ENCODE measurements at places on chromosomes 4 and X.

GRCh38 chrX:111257733-111258132 lies 12.6 kb downstream of the CAPN6 start:
- no peak for DNase-seq

GRCh38 chr4:99463566-99463965 lies 28.4 kb upstream of the ADH7 start:
- no peak for DNase-seq

DNA sequence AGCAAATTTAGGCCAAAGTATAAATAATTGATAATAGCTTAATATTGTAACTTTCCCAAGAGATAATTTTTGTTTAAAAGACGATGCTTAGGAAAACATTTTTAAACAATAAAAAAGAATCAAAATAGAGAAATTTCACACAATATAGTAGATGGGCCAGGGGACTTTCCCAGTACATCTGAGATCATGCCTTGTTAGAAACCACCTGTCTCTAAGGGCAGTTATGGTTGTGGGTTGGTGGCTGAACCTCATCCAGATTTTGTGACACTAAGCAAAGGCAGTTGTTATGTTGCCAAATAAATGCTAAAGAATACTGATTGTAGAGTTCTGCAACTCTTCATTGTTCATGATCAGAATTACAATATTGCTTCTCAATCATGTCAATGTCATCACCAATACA lies 270.6 kb downstream of the BANK1 start:
- DNase-seq: no peak

DNA sequence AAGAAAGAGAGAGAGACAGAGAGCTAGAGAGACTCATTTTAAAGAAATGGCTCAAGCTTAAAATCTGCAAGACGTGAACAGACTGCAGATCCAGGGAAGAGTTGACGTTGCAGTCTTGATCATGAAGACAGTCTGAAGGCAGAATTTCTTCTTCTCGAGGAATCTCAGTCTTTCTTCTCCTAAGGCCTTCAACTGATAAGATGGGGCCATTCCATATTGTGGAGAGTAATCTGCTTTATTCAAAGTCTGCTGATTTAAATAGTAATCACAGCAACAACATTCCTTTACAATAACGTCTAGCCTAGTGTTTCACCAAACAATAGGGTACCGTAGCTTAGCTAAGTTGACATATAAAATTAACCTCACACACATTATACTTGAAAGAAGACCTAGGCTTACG lies 208.4 kb upstream of the ADAMTS3 start:
- no peak for DNase-seq

- no peak for DNase-seq
These were observed 193.0 kb upstream of the RPS6KA3 start for GRCh38 chrX:20459410-20460350.

GRCh38 chr4:24260923-24261564 lies 323.3 kb downstream of the DHX15 start:
- DNase-seq: no peak

DNA sequence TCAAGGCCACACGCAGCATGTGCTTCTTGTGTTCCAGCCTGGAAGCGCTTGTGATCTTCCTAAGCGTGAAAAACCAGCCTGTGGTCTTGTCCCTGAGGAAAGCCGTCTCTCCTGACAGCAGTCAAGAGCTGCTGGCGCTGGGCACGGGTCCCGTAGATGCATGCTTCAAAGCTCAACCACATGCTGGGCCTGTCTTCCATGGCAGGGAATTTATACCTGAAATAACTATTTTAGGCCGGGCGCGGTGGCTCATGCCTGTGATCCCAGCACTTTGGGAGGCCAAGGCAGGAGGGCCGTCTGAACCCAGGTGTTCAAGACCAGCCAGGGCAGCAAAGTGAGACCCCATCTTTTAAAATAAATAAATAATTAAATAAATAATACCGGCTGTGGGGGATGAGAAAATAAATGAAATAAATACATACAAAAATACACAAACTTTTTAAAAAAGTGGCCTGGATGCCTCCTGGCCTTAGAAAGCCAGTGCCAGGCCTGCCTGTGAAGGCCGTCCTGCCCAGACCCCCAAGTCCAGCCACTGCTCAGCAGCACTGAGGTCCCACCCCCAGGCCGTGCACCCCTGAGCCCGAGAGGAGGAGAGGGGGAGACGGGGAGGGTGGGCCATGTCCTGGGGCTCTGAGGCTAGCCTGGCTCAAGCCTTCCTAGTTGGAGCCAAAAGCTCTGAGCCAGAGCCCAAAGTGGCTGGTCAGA lies 10.4 kb downstream of the LRPAP1 start:
- no peak for DNase-seq

GRCh38 chr4:87738483-87738882 lies 60.9 kb upstream of the IBSP start:
- DNase-seq: no peak

DNA sequence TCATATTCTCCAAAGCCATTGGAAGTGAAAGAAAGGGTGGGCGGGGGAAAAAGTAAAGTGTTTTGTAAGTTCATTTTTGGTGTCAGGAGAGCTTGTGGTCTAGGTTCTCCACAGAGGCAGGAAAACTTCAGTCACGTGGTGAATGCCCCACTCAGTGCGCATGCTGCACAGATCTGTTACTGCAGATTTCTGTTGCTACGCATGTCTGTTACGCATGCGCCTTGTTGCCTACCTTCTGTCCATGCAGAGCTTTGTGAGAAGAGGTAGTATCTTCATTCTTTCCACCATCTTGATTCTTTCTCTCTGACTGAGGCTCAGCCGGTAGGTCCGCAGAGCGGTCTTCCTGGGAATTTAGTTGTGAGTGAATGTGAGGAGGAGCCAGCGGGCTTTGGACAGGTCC lies 15.1 kb upstream of the PAGE3 start:
- DNase-seq: no peak

- no peak for DNase-seq
These were observed 390.8 kb downstream of the ADGRL3 start for GRCh38 chr4:61590881-61591280.

- no peak for DNase-seq
These were observed 71.7 kb downstream of the SRPX start for GRCh38 chrX:38149016-38149415.

DNA sequence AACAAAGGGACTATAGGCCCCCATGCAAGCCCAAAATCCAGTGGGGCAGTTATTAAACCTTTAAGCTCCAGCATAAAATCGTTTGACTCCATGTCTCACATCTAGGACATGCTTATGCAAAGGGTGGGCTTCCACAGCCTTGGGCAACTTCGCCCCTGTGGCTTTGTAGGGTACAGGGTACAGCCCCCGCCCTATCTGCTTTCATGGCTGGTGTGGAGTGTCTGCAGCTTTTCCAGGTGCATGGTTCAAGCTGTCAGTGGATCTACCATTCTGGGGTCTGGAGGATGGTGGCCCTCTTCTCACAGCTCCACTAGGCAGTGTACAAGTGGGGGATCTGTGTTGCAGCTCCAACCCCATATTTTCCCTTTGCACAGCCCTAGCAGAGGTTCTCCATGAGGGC lies 559.8 kb upstream of the TECRL start:
- no peak for DNase-seq

- peak; percentile 27 for DNase-seq
These were observed 100.2 kb downstream of the LNX1 start for GRCh38 chr4:53490965-53491622.

- no peak for DNase-seq
These were observed 31.9 kb upstream of the FAM9C start for GRCh38 chrX:13076176-13076961.

GRCh38 chr4:128386761-128387599 lies 99.4 kb upstream of the PGRMC2 start:
- peak; percentile 67 for DNase-seq

DNA sequence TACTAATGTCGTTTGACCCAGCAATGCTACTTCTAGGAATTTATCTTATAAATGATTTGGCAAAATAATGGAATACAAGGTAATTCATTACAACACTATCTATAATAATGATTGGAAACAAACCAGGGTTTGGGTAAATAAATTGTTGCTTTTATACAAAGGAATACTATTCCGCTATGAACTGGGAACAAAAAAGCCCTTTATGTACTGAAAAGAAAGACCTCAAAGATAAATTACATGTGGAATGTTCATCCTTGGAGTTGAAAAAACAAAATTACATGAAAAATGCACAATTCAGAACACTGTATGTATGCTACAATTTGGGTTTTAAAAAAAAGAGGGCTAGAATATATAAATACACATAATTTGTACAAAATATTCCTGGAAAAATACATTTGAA lies 5.2 kb upstream of the NUP54 start:
- DNase-seq: no peak

DNA sequence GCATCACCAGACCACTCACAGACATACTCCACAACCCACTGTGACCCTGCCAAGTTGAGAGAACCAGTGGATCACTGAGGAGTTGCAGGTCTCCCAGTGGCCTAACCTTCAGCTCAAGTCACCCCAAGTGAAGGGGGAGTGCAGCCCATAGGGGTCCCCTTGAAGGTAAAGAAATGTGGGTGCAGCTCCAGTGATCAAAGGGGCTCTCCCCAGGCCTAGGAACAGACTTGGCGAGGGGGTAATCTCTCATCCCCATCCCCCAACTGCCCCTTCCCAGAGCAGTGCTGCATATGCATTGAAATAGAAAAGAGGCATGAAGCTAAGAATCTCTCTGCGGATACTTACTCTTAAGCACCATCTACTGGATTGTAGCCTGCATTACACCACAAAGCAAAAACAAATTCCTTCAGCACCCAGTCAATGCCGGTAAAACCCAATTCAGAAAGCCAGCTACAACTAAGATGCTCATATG lies 27.0 kb downstream of the MAGEE1 start:
- peak; percentile 0 for DNase-seq

DNA sequence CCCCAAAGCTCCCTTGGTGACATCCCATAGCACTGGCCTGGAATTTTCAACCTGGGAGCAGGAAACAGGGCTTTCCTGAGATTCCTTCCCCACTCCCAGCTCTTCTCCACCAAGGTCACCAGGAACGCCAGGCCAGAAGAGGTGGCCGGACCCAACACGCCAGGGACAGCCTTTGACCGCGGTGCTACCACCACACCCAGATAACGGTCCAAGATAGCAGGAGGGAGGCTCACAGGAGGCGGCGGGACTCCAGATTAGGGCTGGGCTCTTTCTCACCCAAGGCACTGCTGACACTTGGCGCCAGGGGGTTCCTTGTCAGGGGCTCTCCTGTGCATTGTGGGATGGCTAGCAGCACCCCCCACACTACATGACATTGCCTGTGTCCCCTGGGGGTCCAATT lies 22.9 kb downstream of the ZFYVE28 start:
- no peak for DNase-seq

DNA sequence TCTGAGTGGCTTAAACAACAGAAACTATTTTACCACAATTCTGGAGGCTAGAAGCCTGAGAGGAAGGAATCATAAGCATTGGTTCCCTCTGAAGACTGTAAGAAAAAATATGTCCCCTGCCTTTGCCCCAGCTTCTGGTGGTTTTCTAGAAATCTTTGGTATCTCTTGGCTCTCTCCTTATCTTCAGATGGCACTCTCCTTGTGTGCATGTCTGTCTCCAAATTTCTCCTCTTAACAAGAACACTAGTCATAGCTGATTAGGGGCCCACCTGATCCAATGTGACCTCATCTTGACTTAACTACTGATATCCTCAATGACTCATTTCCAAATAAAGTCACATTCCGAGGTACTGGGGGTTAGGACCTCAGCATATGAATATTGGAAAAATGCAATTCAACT lies 635.0 kb upstream of the NR3C2 start:
- DNase-seq: no peak

- DNase-seq: no peak
These were observed 452.3 kb downstream of the IL1RAPL1 start for GRCh38 chrX:29039501-29039900.

GRCh38 chr4:7206385-7206784 lies 14.0 kb downstream of the SORCS2 start:
- DNase-seq: no peak

- no peak for DNase-seq
These were observed 40.5 kb downstream of the AFF2 start for GRCh38 chrX:148540671-148541583.

DNA sequence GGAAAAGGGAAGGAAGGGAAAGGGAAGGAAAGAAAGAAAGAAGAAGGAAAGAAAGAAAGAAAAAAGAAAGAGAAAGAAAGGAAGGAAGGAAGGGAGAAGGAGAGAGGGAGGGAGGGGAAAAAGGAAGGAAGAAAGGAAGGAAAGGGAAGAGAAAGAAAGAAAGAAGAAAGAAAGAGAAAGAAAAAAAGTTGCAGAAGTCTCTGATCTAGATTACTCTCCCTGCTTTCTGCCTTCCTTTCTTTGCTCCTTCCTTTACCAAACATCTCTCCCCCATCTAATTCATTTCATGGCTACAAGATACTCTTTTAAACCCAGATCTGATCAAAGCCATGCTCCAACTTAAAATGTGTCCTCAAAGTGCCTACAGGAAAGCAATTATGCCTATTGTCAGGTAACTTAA lies 148.6 kb downstream of the KIT start:
- no peak for DNase-seq

GRCh38 chr4:159946983-159947615 lies 844.2 kb downstream of the RAPGEF2 start:
- peak; percentile 70 for DNase-seq

- DNase-seq: no peak
These were observed 5.1 kb downstream of the UPRT start for GRCh38 chrX:75278991-75279390.

GRCh38 chr4:138951764-138952163 lies 63.8 kb upstream of the NOCT start:
- no peak for DNase-seq

DNA sequence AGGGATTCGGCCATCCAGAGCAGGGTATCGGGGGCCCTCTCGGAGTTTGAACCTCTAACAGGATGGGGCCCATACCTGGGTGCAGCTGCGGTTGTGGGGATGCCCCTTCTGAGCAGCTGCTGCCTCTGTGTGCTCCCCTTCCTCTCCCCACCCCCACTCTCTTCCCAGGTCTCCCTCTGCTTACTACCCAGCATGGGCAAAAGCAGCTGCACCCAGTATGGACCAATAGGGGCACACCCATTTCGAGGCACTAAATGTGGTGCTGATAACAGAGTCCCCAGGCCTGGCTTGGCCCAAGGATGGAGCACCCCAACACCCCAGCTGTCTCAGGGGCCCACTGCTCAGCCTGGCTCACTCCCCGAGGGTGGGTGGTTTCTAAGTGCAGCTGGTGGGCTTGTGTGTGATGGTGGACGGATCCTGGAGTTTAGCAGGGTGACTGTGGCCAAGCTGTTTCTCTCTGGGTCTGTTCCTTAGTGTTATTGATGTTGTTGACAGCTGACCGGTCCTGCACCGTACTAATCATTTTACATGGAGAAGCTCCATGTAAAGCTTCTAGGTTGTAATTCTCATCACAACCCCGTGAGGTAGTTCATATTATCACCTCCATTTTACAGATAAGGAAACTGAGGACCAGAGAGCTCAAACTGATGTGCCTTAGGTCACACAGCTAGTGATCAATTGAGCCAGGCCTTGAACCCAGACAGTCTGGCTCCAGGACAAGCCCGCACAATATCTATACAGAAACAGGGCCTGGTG lies 13.1 kb upstream of the KIAA0232 start:
- no peak for DNase-seq
